Hypothalamus (tissue), 51 donors: ENCODE measurements at places on chromosomes 3 and 15.

DNA sequence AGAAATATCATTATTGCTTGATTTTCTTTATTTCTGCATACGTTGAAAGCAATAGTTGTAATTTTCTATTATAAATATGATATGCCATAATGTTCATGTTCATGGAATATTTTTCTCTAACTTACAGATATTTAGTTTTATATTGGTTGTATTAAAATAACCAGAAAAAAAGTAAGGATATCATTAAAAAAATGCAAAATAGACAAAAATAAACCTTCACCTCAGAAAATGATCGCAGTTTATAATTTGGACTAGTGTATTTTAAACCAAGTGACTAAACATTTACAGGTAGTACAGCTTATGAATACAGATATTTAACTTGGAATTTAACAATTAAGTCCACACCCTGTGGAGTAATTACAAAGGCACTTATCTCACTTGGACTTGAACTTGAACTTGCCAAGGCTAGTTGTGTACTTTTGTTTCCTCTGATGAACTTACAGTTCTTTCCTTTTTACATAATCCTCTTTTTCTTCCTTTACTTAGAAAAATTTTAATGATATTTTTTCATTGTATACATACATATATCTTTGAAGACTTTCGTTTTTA lies 156.7 kb downstream of the CHL1 start:
- DNase-seq = no peak

GRCh38 chr15:98292442-98293240 lies 332.1 kb downstream of the ARRDC4 start:
- no peak for DNase-seq

DNA sequence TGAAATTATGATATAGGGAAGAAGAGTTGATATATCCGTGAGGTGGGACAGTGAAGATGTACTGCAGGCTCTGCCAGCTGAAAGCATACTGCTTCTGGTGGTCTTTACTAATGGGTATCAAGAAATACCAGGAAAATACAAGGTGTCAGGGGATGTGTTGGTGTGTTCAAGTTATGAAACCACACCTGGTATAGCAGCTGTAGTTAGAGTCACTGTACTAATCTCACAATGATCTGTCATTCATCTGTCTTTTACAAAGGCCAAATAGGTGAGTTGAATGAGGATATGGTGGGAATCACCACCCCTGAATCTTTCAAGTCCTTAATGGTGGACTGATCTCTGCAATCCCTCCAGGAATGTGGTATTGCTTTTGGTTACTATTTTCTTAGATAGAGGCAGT lies 152.7 kb downstream of the NFKBIZ start:
- DNase-seq = no peak

DNA sequence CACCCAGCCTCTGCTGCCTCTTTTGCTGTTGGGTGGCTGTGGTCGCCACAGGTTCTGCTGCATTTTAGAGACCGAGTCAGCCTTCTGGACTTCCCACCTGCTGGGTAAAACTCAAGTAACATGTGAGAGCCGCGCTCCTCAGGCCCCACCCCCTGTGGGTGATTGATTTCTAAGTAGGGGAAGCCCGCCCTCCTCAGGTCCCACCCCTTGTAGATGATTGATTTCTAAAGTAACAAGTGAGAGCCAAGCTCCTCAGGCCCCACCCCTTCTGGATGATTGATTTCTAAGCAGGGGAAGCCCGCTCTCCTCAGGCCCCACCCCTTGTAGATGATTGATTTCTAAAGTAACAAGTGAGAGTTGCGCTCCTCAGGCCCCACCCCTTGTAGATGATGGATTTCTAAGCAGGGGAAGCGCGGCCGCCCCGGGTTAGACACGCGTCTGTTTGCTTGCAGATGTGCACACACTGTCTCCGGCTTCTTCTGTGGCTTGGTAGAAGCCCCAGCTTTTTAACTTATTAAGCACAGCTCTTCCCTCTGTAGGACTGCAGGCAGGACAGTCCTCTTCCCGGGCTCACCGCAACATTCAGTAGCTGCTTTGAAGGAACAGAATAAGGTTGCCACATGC lies 83.4 kb downstream of the FAM43A start:
- peak; percentile 84 for DNase-seq

GRCh38 chr15:67678993-67679392 lies 136.5 kb downstream of the MAP2K5 start:
- no peak for DNase-seq

- no peak for DNase-seq
These were observed 1178.7 kb downstream of the ROBO1 start for GRCh38 chr3:78588906-78589621.

GRCh38 chr15:59296181-59296617 lies 76.5 kb downstream of the MYO1E start:
- no peak for DNase-seq

- DNase-seq = peak; percentile 8
These were observed 22.3 kb upstream of the SMCO1 start for GRCh38 chr3:196537319-196537984.
